ENCODE measurements at places on chromosomes 16 and 17. TPM values are rescaled to one million over a fixed set of nuclear protein-coding genes. Genes with fewer than 3 reads are reported as not detected.
A peak's percentile ranks its signal among the peaks of the same experiment; 100 is the strongest.

The SIAH1 gene
- 21.1 TPM for polyA plus RNA-seq

DNA sequence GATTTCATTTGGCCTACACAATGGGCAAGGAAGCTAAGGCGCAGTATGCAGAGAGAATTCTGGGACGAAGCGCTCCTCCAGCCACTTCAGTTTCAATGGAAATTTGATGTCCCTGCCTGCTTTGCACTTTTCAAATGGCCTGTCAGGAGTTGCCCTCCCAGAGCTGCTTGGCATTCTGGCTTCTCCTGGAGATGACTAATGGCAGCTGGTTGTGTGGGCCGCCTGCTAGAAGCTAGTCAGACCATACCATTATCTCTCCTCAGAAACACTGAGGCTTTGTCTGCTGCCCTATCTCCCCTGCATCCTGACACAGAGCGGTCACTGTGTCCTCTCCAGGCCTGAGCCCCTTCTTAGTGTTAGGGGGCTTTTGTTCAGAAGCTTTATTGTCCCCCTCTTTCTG, 180.1 kb downstream of the SPECC1 start:
- peaks cover 7% of the 10 kb centered on the region for H3K4me1 ChIP-seq
- H3K4me3 ChIP-seq = no peak overlapping the region
- H3K27ac ChIP-seq = peak overlapping the region; percentile 83
- no peaks in the 10 kb centered on the region for H3K27me3 ChIP-seq
- DNase-seq = peak; percentile 34
- no peaks in the 10 kb centered on the region for H3K36me3 ChIP-seq

GRCh38 chr16:57148481-57148880, 37.4 kb downstream of the PSME3IP1 start:
- peaks cover 4% of the 10 kb centered on the region for H3K36me3 ChIP-seq
- H3K27ac ChIP-seq = no peak overlapping the region
- no peak overlapping the region for H3K4me3 ChIP-seq
- DNase-seq = no peak
- H3K4me1 ChIP-seq = peaks cover 20% of the 10 kb centered on the region

- peaks cover 5% of the 10 kb centered on the region for H3K36me3 ChIP-seq
- no peak overlapping the region for H3K27ac ChIP-seq
- H3K27me3 ChIP-seq = no peaks in the 10 kb centered on the region
- no peak overlapping the region for H3K4me3 ChIP-seq
- DNase-seq = no peak
- no peaks in the 10 kb centered on the region for H3K4me1 ChIP-seq
These were observed 2.1 kb upstream of the EVI2A start for GRCh38 chr17:31323551-31323950.

DNA sequence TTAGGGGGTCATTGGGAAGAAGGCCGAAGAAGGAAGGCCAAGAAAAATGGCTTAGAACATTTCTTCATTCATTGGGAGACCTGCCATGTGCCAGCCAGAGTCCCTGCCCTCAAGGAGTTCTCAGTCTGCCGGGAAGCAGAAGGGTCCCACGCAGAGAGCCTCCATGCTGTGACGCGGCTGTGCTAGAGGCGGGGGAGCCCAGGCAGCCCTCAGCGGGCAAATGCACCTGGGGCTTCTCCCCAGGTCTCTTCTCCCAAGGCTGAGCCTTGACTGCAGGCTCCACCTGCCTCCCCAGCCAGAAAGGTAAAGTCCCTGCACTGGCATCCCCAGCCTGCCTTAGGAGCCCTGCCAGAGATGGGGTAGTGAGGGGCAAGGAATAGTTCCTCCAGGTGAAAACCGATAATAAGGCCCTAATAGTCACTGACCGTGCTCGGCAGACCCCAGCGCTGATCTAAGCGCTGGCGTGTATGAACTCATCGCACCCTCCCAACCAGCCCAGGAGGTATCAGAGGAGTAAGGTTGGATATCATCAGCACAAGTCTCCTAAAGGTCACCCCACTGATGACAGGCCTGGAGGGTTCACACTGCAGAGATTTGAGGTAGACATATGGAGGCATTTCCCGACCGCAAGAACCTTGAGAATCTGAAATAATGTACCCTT, 6.0 kb upstream of the CDR2L start:
- H3K27ac ChIP-seq = peak overlapping the region; percentile 96
- H3K4me1 ChIP-seq = peaks cover 10% of the 10 kb centered on the region
- DNase-seq = no peak

DNA sequence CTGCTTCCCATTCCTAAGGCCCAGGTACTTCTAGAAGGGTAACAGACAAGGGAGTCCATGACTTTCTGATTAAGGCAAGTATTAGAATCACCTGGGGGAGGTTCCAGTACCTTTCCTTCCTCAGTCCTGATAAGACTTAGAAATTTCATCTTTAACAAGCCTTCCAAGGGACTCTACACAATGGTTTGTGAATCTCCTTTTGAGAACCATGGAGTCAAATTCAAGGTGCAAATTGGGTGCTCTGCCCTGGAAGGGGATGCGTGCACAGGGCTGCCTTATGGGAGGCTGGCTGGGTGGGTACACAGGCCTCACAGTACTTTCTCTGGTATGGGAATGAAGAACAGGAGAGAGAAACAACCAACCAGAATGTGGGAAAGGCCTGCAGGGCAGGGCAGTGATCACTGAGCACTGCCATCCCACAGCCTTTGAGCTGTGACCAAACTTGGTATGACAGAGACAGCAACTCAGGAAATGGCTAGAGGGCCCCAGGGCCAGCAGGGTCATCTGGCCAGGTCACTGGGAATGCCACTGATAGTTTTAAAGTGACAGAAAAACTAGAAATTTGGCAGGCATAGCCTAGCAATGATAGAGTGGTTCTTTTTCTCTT, 3.6 kb upstream of the TMIGD1 start:
- H3K36me3 ChIP-seq = no peaks in the 10 kb centered on the region
- peaks cover 37% of the 10 kb centered on the region for H3K4me1 ChIP-seq

GRCh38 chr16:65783709-65784474, 582.6 kb upstream of the CDH5 start:
- H3K4me1 ChIP-seq = no peaks in the 10 kb centered on the region
- no peak overlapping the region for H3K4me3 ChIP-seq
- no peaks in the 10 kb centered on the region for H3K36me3 ChIP-seq
- DNase-seq = no peak
- H3K27ac ChIP-seq = no peak overlapping the region

- peaks cover 2% of the 10 kb centered on the region for H3K4me1 ChIP-seq
- H3K36me3 ChIP-seq = no peaks in the 10 kb centered on the region
- H3K4me3 ChIP-seq = no peak overlapping the region
- no peak overlapping the region for H3K27ac ChIP-seq
- DNase-seq = no peak
- H3K27me3 ChIP-seq = no peaks in the 10 kb centered on the region
These were observed 289.6 kb downstream of the IRX3 start for GRCh38 chr16:53996961-53997360.

DNA sequence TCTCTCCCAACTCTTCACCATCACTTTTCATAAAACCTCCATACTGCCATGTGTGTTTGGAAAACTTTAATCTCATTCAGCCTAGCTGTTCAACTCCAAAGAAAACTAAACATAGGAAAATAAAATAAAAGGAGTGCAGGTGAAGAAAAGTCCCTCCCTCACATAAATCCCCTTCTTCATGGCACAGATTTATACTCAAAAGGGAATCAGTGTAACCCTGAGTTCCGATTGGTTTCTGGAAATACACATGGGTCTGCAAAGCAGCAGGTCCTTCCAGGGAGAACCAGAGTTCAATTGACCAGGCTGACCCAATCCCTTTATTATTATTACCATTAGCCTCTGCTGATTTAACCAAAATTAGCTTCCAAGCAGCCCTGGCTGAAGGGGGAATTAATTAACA, 8.9 kb upstream of the HOXB2 start:
- no peaks in the 10 kb centered on the region for H3K4me1 ChIP-seq
- no peak for DNase-seq
- H3K4me3 ChIP-seq = no peak overlapping the region
- H3K27ac ChIP-seq = no peak overlapping the region
- no peaks in the 10 kb centered on the region for H3K36me3 ChIP-seq

The VTN gene
- 20.9 TPM for polyA plus RNA-seq

DNA sequence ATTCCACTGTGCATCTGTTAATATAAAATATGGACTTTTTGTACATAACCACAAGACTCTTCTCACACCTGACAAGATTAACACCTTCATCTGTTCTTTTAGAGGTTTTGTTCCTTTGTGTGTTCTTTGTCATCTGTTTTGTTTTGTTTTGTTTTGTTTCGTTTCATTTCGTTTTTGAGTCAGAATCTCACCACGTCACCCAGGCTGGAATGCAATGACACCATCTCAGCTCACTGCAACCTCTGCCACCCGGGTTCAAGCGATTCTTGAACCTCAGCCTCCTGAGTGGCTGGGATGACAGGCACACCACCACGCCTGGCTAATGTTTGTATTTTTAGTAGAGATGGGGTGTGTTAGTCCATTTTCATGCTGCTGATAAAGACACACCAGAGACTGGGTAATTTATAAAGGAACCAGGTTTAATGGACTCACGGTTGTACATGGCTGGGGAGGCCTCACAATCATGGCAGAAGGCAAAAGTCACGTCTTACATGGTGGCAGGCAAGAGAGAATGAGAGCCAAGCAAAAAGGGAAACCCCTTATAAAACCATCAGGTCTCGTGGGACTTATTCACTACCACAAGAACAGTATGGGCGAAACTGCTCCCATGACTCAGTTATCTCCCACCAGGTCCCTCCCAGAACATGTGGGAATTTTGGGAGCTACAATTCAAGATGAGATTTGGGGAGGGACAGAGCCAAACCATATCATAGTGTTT, 22.3 kb downstream of the C16orf90 start:
- H3K36me3 ChIP-seq = no peaks in the 10 kb centered on the region
- H3K27ac ChIP-seq = no peak overlapping the region
- no peak for DNase-seq
- H3K27me3 ChIP-seq = no peaks in the 10 kb centered on the region

The SLC2A4 gene
- polyA plus RNA-seq = 0.31 TPM

GRCh38 chr17:4199818-4200402, 56.9 kb downstream of the CYB5D2 start:
- peaks cover 48% of the 10 kb centered on the region for H3K36me3 ChIP-seq
- no peaks in the 10 kb centered on the region for H3K27me3 ChIP-seq
- H3K4me3 ChIP-seq = no peak overlapping the region
- DNase-seq = peak; percentile 32
- H3K4me1 ChIP-seq = no peaks in the 10 kb centered on the region

The VWA3A gene
- polyA plus RNA-seq = 0.01 TPM

The PKD1 gene
- polyA plus RNA-seq = 12.2 TPM

The ITGB3 gene
- 0.54 TPM for polyA plus RNA-seq

DNA sequence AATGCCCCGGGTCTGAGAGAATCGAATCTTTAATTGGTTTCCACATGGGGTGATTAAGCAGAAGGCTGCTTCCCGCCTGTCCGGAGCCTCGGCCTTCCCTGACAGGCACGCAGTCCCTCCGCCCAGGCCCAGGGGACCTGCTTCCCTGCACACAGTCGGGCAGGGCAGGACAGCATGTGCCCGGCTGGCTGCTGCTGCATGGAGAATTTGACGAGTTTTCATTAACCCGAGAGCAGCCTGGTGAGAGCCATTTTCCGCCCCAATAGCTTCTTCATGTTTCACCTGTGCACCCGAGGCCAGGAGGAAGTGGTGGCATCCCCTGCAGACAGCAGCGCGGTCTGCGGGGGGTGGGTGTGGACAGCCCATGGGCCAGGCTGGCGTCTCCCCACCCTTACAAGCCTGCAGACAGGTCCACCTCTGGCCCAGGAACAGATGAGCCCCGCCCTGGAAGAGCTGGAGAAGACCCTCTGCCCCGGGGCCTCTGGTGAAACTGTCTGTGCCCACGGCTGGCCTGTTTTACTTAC, 67.0 kb downstream of the KLHDC4 start:
- no peak overlapping the region for H3K27ac ChIP-seq
- H3K27me3 ChIP-seq = no peaks in the 10 kb centered on the region
- DNase-seq = no peak
- no peaks in the 10 kb centered on the region for H3K4me1 ChIP-seq
- H3K36me3 ChIP-seq = peaks cover 71% of the 10 kb centered on the region

The SLC5A11 gene
- 25.1 TPM for polyA plus RNA-seq

DNA sequence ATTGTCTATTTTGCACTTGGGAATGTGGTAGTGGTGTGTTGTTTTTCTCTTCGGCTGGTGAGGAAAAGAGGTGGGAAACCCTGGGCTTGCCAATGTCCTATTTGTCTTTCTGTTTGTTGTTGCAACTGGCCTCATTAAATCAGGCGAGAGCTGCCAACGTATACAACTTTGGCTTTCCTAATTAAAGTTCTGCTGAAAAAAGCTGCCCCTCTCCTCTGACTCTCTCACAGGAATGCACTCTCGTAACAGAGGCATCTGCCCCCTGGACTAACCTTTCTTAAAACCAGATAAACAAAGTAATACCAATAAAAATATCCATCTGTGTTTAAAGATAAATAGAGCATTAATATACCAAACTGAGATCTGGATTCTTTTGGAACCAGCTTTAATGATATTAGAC, 7.8 kb downstream of the CDRT15 start:
- no peaks in the 10 kb centered on the region for H3K4me1 ChIP-seq
- H3K36me3 ChIP-seq = no peaks in the 10 kb centered on the region
- H3K27me3 ChIP-seq = no peaks in the 10 kb centered on the region
- no peak overlapping the region for H3K4me3 ChIP-seq
- H3K27ac ChIP-seq = no peak overlapping the region

Measured in small intestine (tissue), 16 donors.